ENCODE measurements at places on chromosomes 6 and 20.

DNA sequence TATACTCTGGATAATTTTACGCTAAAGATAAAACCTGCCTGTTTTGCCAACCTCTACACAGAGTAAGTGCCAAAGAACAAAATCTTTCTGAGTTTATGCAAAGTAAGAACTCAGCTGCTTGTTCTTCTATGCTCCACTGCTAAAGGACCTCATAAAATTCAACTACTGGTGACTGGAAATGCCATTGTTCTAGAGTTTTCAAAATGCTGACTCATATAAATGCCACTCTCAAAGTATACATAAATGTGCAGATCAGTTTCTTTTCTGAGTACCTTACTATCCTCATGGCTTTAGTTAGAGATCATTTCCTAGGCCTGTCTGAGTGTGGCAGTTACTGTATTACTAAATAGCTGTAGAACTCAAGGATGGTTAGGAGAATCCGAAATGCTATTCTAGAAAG is 45.6 kb downstream of the LYRM4 start:
- no peak for DNase-seq

DNA sequence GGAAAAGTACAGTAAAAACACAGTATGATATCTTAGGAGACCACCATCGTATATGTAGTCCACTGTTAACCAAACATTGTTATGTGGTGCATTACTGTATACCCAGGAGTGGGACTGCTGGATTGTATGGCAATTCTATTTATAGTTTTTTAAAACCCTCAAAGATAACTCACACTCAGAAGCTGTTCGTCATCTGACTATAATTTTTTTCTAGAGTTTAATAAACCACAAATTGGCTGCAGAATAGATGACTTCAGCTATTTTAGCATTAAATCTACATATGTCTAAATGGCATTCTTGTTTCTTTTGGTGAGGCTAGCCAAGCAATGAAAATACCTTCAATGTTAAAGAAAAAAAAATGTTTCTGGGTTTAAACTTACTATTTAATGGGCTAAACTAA is 134.2 kb upstream of the BMP5 start:
- no peak for DNase-seq

- DNase-seq, result no peak
Observed at GRCh38 chr6:116268589-116269293, 11.0 kb downstream of the TSPYL1 start.

DNA sequence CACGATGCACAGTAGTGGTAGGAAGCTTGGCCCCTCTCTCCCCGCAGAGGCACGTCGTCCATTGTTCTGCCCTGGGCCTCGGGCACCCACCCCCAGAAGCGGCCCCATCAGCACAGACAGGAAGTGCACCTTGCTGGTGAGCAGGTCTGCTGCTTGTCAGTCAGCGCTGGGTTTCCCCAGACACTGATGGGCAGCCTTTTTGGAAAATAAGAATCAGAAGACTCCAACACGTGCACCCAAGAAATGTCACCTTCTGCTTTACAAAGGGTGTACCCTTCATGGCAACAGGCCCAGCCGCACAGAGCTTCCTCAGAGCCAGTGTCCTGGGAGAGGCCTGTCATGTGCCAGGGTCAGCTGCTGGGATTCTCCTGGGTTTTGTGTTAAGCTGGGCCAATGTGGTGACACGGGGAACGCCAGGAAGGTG is 34.7 kb upstream of the IRF4 start:
- no peak for DNase-seq

DNA sequence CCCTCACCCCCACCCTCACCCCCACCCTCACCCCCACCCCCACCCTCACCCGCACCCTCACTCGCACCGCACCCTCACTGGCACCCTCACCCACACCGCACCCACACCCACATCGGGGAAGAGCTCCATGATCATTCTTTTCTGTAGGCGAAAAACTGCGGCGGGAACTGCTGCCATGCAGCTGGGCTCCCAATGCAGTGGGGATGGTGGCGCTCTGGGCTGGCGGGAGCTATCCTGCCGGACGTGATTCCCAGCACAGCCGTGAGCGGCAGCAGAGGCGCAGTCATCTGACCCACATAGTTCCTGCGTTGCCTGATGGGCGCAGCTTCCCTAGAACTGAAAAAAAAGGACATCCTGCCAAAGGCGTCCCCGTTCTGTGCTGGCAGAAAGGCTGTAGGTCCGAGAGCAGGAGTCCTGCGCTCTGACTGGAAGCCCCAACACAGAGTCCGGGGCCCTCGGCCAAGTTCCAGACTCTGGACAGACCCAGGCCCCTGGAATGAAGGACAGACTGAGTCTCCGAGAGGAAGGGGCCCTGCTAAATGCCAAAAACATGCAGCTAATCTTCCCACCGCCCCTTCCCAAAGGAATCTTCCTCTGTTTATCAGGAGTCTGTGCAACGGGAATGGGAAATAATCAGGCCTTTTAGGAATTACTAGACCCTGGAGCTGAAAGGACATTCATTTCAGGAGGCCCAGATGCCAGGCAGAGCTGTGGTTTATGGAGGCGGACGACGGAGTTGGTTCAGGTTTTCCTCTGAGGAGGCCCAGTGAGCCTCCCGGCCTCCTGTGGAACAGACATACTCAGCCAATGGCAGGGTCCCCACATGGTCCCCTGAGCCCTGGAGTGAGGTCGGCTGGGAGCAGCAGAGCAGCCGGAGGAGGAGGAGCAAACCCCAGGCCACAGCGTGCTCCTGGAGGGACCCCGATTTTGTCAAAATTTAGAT is 14.1 kb upstream of the TCFL5 start:
- DNase-seq, result peak; percentile 61

GRCh38 chr6:37125774-37126492 is 44.0 kb upstream of the PIM1 start:
- no peak for DNase-seq

DNA sequence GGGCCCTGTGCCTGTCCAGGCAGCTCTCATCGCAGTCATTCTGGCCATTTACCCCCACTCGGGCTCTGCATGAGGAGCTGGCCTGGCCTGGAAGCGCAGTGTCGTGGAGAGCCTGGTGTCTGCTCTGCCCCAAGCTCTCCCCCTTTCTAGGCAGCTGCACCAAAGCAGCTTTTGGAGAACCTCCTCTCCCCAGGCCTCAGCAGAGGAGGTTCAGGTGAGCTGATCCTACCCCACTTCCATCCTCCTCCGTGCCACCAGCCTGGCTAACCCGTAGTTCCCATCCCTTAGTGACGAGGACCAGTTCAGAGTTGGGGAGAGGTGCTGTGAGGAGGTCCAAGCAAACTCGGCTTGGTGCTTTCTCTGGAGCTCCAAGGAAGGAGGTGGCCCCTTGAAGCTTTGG is 30.5 kb upstream of the PHACTR3 start:
- no peak for DNase-seq

- DNase-seq, result no peak
Observed at GRCh38 chr6:14451594-14452374, 334.2 kb downstream of the CD83 start.

GRCh38 chr6:158793432-158793831 is 25.7 kb downstream of the EZR start:
- DNase-seq, result no peak

DNA sequence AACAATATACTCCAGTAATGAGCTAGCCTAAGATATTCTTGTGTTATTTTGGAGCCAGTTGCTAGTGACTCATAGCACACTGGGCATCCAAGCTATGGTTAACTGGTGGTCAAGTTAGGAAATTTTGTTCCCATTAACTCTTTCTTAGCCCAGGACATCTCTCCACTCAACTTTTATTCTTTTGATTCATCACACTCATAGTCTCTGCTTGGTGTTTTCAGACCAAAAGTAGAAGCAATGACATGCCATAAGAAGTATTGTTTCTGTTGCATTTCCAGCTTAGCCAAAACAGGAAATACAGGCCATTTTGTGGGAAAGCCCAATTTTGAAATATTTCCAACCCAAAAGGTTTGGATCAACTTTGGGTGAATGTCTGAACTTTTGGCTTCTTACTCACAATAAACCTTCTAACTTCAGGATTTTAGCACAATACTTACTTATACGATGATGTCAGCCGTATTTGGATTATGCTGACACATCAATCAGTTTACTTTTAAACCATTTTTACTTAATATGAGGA is 31.6 kb upstream of the CCN2 start:
- no peak for DNase-seq

DNA sequence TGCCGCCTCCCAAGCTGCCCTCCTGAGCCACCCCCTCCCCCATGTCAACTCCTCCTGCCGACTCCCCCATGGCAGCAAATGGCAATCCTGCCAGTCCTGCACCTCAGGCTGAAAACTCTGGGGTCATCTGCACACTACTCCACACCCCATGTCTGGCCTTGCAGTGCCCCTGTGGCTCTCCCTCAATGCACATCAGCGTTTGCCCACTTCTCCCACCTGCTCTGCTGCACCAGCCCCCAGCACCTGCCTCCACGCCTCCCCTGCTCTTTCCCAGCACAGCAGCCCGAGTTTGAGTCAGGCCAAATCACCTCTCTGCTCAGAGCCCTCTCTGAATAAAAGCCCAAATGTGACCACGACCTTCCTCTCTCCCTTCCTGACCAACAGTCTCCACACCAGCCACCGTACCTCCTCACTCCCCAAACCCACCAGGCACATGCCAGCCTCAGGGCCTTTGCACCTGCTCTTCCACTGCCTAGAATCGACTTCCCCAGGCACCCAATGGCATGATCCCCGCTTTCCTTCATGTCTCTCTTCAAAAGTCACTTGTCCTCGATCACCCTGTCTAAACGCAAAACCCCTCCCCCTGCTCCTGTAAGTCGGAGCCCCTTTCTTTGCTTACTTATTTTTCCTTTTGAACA is 4.3 kb downstream of the PXDC1 start:
- DNase-seq, result no peak

- DNase-seq, result no peak
Observed at GRCh38 chr6:39310542-39310941, 3.7 kb downstream of the KCNK17 start.

Measured in T1000 (cell line).